ENCODE measurements at places on chromosomes 4 and X. TPM values are rescaled to one million over a fixed set of nuclear protein-coding genes. Genes with fewer than 3 reads are reported as not detected.

The AKAP14 gene
- total RNA-seq, result 2.4 TPM

The SPARCL1 gene
- total RNA-seq, result 83.3 TPM

The VEGFC gene
- total RNA-seq, result 3.0 TPM

The FRG2 gene
- not detected for total RNA-seq

The MAGEA10 gene
- total RNA-seq, result not detected

The NPNT gene
- total RNA-seq, result 2.0 TPM

The MAGEB2 gene
- not detected for total RNA-seq

The KIAA0232 gene
- total RNA-seq, result 43.6 TPM

The CFP gene
- total RNA-seq, result 1.4 TPM

The PRRG3 gene
- 6.5 TPM for total RNA-seq

- no peak for DNase-seq
Observed at GRCh38 chr4:81287101-81287500, 72.1 kb upstream of the PRKG2 start.

DNA sequence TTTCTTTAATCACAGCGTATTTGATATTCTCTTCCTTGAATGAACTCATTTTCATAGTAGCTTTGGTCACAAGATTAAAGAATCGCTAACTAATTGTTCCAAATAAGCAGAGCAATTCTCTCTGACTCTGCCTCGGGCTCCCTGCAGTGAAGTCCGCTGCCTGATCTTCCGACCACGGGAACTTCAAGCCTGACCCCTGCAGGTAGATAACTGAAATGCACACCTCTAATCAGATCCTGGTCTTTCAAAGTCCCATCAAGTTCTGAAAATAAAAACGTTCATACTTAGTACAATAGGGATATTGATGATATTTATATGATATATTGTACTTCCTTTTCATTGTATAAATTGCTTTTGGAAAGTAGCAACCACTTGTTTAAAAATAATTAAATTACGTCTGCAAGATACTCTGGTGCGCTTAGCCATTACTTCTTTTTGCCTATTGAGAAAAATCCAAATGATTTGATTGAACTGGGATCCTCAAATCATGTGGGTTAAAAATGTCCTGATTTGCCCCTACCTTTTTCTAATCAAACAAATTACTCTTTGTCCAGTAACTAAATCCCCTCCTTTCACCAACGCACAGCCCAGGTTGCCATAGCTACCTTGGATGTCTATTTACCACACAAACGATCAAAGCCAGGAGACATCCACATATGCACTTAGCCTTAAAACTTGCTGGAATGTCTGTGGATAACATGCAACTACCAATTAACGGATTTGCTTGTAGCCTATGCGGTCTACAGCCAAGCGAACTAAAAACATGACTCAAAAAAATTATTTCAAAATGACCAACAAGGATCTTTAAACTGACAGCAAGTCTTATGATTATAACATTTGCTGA lies 4.2 kb downstream of the MID1 start:
- peak; percentile 51 for DNase-seq

DNA sequence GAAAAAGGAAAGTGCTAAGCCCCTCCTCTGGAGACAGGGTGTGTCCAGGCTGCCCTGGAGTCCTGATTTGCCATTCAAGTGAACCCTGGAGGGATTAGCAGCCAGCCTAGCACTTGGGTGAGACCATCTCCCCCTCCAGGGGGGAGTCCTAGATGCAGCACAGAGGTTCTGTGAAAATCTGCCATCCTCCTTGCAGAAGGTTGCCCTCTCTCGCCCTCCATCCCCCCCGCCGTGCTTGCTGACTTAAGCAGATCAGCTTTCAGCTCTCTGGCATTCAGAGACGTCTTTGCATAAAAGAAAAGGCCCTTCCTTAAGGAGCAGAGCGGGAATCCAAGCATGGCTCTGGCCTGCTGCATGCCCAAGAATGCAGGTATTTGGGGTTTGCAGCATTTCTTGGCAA lies 102.1 kb upstream of the SCML1 start:
- no peak for DNase-seq

- DNase-seq, result no peak
Observed at GRCh38 chr4:6198278-6198677, 2.1 kb downstream of the JAKMIP1 start.

DNA sequence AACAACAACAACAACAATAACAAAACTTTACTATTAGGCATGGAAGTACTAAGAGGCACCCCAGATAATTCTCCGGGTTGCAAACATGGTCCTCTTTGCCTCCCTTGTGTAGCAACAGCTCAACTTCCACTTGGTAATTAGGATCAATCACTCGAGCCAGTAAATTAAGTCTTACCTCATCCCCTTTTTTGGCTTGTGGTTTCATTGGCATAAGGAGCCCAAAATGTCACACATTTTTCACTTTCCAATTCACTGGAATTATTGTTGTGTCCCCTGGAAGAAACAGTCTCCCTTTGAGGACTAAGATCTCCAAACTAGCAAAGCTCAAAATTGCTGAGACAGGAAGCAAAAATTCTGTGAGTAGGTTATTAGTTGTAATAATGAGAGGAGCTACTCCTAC lies 49.2 kb upstream of the HSD17B10 start:
- no peak for DNase-seq

DNA sequence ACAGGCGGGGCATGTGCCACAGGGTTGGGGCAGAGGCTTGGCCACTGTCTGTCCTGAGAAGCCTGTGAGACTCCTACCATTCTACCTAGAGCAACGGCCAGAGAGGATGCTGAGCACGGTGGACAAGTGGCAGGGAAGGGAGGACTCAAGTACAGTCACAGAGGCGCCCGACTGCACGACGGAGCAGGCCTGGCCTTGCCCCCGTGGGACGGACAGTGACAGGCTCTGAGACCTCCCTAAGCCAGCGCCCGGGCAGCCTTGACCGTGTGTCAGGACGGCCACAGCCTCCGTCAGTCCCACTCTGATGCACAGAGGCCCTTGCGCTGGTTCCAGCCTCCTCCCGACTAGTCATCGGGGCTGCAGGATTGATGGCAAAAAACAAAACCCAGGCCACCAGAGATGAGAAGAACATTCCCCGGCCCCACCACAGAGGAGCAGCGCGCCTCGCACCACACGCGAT lies 36.7 kb upstream of the MXD4 start:
- no peak for DNase-seq

GRCh38 chr4:182680234-182680653 lies 236.9 kb downstream of the DCTD start:
- no peak for DNase-seq

GRCh38 chr4:42306221-42307109 lies 90.8 kb upstream of the SHISA3 start:
- no peak for DNase-seq

- DNase-seq, result no peak
Observed at GRCh38 chr4:25578432-25578831, 77.2 kb upstream of the SLC34A2 start.

GRCh38 chr4:27094224-27094623 lies 233.6 kb downstream of the STIM2 start:
- DNase-seq, result no peak

GRCh38 chr4:84467601-84468000 lies 31.5 kb downstream of the NKX6-1 start:
- DNase-seq, result no peak

- DNase-seq, result peak; percentile 31
Observed at GRCh38 chrX:119605464-119606279, 552 bp downstream of the NKRF start.

GRCh38 chr4:88645994-88646393 lies 51.6 kb downstream of the NAP1L5 start:
- no peak for DNase-seq

DNA sequence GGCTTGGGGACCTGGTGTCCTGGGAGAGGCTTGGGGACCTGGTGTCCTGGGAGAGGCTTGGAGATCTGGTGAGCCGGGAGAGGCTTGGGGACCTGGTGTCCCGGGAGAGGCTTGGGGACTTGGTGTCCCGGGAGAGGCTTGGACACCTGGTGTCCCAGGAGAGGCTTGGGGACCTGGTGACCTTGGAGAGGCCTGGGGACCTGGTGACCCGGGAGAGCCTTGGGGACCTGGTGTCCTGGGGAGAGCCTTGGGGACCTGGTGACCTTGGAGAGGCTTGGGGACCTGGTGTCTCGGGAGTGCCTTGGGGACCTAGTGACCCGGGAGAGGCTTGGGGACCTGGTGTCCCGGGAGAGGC lies 12.6 kb downstream of the SHOX start:
- no peak for DNase-seq

- no peak for DNase-seq
Observed at GRCh38 chrX:24260842-24261550, 52.9 kb downstream of the SUPT20HL2 start.

DNA sequence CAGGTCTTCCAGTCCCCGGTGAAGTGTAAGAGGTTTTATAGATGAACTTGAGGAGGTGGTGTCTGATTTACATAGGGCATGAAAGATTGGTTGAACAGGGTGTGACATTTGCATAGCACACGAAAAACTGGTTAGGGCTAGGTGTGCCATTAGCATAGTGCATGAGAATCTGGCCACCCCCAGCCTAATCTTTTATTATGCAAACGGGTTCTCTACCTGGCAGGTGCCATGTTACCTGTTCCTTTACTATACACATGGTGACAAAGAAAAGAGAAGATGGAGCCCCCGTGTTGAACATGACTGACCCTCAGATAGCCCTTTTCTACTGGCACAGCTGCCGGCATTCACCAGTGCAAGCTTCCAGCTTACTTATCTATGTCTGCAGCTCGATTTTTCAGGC lies 71.0 kb downstream of the UCHL1 start:
- no peak for DNase-seq

DNA sequence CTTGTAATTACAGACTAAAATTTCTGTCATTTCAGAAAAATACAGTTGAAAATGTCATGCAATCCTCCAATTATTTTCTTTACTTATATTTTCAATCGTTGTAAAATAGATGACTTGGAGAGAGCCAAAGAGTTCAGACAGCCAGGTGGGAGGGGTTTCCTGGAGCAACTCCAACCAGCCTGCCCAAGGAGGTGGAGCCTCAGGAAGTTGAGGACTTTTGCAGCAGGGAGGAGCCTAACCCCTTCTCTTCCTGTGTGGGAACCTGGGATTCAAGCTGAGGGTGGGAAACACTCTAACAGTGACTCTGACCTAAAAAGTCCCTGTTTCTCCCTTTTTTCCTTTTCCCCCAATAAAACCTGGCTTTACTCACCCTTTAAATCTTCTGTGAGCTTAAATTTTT lies 72.2 kb upstream of the GABRG1 start:
- no peak for DNase-seq

GRCh38 chr4:3707423-3708102 lies 58.6 kb upstream of the ADRA2C start:
- peak; percentile 23 for DNase-seq
